ENCODE measurements at places on chromosomes 3 and 15.

DNA sequence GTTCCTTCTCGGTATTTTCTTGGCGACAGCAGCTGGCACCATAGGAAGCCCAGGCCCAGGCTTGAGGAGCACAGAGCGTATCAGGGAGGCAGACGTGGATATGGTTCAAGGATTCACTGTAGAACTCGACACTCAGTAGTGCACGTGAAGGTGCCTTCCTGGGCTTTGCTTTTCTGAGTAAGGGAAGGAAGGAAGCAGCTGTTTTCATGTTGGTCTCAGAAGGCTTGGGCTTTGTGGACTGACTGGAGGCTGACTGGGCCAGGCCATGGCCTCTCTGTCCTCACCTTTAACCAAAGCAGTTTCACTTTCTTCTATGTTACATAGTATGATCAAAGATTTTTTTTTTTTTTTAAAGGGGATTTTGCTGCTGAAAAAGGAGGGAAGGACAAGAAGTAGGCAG is 6.9 kb upstream of the GHRL start:
- DNase-seq = no peak

GRCh38 chr15:90306560-90306959 is 41.1 kb downstream of the NGRN start:
- no peak for DNase-seq

DNA sequence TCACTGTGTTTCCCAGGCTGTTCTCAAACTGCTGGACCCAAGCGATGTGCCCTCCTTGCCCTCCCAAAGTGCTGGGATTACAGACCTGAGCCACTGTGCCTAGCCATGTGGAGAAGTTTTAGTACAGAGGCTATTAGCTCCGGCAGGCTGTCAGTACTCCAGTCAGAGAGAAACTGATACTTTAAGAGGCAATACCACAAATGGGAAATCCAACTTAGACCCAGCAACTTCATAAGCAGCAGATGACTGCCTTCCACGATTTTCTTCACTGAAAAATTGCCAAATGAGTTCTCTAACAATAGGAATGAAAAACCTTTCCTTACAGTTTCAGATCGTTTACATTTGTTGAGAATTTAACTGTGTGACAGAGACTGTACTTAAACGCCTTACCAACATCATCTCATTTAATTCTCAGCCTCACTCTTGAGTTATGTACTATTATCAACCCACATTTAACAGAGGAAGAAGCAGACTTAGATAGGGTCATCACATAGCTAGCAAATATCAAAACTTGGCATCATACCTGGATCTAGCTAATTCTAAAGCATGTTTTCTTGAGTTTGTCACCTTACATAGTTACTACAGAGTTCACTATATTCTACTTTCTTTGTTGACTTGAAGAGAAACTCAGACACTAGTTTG is 127.4 kb downstream of the TCF12 start:
- DNase-seq = no peak

- peak; percentile 14 for DNase-seq
These were observed 26.1 kb downstream of the RPL39L start for GRCh38 chr3:187112934-187113793.

DNA sequence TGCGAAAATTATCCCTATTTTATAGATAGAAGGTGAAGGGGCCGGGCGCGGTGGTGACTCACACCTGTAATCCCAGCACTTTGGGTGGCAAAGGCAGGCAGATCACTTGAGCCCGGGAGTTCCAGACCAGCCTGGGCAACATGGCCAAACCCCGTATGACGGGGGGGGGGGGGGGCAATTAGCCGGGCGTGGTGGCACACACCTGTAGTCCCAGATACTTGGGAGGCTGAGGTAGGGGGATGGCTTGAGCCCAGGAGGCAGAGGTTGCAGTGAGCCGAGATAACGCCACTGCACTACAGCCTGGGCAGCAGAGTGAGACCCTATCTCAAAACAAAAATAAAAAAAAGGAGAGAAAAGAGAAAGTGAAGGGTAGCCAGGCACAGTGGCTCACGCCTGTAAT is 1.4 kb downstream of the AAGAB start:
- no peak for DNase-seq

DNA sequence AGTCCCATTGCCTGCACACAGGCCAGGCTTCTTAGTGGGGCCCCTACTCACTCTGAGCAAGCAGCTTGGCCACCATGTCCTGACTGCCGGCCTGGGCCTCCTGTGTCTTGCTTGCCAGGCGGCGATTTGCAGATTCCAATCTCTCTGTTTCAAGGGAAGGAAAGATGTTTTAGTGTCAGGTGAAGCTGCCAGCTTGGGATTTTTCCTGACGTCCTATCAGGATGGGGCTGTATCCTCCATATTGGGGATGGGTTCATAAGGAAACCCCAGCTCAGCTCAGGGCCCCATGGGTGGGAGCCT is 8.5 kb downstream of the AMOTL2 start:
- no peak for DNase-seq
